ENCODE measurements at places on chromosomes 11 and 22.

- no peak for DNase-seq
These were observed 76.3 kb downstream of the PRCP start for GRCh38 chr11:82823647-82824619.

DNA sequence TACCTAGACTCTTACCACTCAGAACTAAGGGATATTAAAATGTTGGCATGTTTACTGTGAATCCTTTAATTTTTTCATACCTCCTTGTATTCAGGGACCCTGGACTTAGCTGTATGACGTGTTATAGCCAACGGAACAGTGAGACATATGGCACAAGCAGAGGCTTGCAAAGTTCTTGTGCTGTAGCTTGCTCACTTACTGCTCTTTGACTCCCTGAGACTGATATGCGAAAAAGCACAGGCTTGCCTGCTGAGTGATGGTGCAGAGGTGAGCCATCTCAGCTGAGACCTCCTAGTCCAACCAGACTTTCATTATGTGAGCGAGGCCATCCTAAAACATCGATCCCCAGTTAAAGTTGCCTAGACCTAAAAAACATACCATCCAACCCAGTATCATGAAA is 811.0 kb downstream of the METTL15 start:
- no peak for DNase-seq

- DNase-seq: no peak
These were observed 26.6 kb upstream of the CABP7 start for GRCh38 chr22:29693161-29693560.

- DNase-seq: no peak
These were observed 13.3 kb downstream of the ZDHHC5 start for GRCh38 chr11:57681168-57681567.

DNA sequence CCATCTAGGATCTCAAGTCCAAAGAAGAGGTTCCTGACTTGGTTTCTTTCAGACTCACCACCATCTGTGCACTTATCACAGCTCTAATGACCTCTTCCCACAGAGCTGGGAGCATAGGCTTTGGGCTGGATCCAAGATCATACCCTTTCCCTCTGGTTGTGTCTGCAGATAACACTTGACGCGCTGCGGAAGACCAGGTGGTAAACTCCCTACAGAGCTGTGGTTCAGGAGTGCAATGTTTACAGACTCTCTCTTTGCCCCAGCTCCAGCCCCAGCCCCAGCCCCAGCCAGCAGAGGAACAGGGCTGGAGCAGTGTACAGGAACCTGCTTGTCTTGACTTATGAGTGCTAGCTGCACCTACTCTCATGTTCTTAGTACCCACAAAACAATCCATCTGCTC is 274.4 kb upstream of the SYN3 start:
- no peak for DNase-seq

DNA sequence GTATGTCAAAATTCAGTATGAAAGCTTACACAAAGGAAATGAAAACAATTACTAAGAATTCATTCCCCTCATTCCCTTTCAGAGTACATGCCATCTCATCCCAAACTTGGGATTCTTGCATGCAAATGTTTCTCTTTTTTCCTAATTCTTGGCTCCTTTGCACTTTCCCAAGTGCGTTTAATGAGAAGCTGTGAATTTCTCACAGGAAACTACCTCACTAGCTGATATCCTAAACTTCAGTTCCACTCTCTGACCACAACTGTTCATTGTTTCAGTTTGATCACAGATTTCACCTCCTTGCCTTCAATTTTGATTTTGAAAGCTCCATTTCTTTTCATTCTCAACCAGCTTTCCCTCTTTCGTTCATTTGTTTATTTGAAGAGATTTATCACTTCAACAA is 5.9 kb upstream of the ARL14EP start:
- DNase-seq: no peak

- DNase-seq: no peak
These were observed 12.8 kb downstream of the MAPK8IP2 start for GRCh38 chr22:50613291-50613981.

DNA sequence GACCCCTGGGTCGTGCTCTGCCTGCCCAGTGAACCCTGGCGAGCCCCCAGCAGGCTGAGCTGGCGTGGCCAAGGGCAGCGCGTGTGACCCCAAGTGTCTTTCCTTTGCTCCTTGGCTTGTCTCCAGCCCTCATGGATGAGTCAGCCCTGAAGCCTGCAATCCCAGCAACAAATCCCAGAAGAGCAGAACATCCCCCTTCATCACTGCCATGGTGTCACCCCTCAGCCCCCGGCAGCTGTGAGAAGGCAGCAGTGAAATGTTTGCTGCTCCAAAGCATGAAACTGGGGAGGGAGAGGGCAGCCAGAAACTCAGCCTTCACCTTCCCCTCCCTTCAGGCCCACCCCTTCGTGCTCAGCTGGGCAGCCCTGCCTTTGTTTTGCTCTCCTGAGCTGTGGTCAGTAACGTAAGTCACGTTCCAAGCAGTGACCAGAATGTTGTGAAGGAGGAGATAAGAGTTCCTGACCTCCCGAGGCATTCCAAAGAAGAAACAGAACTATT is 29.8 kb downstream of the ADAMTS15 start:
- DNase-seq: peak; percentile 14

- no peak for DNase-seq
These were observed 8.4 kb upstream of the APOBEC3H start for GRCh38 chr22:39088685-39089032.

- no peak for DNase-seq
These were observed 126.3 kb downstream of the ARHGAP8 start for GRCh38 chr22:44878483-44879300.

GRCh38 chr22:42364604-42365110 is 67.5 kb downstream of the NFAM1 start:
- DNase-seq: no peak

DNA sequence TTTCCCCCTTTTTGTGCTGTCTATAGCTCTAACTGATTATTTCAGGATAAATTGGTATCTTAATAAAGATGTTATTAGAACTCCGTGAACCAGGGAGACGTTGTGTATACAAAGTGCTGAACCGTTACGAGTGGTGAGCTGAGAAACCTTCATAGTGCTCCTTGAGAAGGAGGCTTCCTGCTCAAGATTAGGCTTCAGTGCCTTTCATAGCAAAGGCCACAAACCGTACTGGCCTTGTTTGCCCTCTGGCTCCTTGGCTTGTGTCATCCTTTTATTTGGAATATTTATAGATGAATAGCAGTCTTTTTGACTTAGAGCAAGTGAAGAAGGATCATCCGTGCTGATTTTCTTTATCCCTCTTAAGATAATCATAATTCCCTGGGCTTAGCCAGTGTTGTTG is 16.3 kb downstream of the EIF3L start:
- DNase-seq: no peak

DNA sequence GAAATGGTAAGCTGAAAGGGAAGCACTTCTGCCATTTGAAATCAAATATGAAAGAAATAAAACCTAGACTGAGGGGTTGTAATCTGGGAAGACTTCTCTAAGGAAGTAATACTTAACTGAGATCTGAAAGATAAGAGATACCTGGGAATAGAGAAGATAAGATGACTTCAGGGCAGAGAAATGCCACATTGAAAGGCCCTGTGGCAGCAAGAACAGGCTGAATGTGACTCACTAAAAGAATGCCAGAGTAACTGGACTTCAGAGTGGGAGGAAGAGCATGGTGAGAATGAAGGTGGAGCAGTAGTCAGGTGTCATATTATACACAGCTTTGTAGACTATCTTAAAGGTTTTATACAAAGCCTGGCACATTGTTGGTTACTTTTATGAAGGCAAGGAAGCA is 17.6 kb downstream of the CALCA start:
- no peak for DNase-seq

DNA sequence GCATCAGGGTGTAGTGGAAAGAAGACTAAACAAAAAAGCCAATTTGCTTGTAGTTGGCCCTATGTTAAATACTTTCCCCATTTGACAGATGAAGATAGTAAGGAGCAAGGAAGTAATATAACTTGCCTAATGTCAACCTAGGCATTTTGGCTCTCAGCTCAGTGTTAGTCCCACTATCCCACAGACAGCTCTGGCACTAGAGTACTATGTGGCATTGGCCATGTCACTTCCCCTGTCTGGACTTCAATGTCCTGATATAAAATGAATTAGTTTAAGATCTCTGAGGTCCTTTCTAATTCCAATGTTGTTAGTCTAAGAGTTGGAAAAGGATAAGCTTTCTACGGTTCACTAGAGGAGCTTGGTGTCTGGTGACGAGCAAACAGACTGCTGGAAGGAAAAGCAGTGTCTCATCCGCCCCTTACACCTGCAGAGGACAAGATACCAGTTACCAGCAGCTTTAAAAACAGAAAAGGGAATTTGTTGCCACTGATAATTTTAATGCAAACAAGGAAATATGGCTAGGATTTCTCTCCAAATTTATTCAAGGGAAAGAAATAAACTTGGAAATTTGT is 92.5 kb downstream of the RELT start:
- DNase-seq: no peak

- DNase-seq: no peak
These were observed 80.5 kb upstream of the ADSL start for GRCh38 chr22:40265783-40266182.

GRCh38 chr11:32911413-32911812 is 18.8 kb downstream of the QSER1 start:
- no peak for DNase-seq

DNA sequence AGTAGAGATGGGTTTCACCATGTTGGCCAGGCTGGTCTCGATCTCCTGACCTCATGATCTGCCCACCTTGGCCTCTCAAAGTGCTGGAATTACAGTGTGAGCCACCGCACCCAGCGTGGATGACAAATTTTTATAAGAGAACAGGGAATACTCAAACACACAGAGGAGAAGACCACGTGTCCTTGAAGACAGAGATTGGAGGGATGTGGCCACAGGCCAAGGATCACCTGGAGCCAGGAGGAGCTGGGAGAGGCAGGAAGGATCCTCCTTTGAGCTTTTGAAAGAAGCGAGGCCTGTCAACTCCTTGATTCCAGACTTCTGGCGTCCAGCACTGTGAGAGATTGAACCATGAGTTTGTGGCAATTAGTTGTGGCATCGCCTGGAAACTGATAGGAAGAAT is 1049.5 kb downstream of the TBC1D22A start:
- DNase-seq: no peak

- no peak for DNase-seq
These were observed 8.7 kb downstream of the ALDH3B2 start for GRCh38 chr11:67665541-67666302.

GRCh38 chr22:46139895-46140350 is 10.4 kb upstream of the PPARA start:
- no peak for DNase-seq

- no peak for DNase-seq
These were observed 9.2 kb upstream of the RRP7A start for GRCh38 chr22:42528591-42529307.

GRCh38 chr22:35842954-35843353 is 125.3 kb downstream of the APOL5 start:
- no peak for DNase-seq

- DNase-seq: no peak
These were observed at the start of gene OR5M10 for GRCh38 chr11:56577621-56578020. TSS of gene OR5M10 (minus strand) at chr11:56577721. CDS start at chr11:56577721, 0 bp downstream.

DNA sequence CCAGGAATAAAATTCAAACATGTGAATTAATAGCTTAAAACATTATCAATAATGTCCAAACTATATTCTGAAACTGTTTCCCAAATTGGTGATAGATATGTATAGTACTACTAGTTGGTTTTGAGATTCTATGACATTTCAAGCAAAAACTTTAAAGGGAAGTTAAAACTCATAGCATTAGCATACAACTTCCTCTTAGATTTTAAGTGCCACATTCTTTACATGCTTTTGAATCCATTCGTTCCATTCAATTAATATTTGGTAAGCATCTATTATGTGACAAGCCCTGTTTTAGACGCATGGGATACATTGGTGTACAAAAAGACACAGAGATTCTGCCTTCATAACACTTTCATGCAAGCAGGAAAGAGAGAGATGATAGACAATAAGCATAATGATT is 8.9 kb downstream of the PATL1 start:
- no peak for DNase-seq
